ENCODE measurements at places on chromosomes 3 and 15.

DNA sequence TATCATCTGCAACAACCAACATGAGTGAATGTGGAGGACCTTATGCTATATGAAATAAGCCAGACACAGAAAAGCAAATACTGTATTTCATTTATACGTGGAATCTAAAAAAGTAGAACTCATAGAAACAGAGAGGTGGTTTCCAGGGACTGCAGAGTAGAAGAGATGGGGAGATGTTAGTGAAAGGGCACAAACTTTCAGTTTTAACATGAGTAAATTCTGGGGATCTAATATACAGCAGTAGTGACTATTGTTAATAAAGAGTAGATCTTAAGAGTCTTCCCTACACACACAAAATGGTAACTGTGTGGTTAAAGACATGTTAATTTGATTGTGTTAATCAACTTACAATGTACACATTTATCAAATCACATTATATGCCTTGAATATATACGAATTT lies 20.9 kb upstream of the MELTF start:
- DNase-seq, result no peak

DNA sequence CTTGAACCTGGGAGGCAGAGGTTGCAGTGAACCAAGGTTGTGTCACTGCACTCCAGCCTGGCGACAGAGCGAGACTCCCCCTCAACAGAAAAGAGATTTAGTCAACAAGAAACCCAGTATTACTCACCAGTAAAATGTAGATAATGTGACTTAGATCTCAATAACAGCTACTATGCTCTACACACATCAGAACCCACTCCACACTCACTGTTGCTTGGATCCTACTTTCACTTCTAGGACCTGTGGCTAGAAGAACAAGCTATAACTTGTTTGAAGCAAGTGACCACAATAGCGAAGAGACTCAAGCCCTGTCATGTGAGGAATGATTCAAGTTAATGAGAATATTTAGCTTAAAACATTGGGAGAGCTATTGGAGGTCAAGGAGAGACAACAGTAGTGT lies 100.7 kb downstream of the ANXA2 start:
- DNase-seq, result no peak

- DNase-seq, result no peak
Measured at GRCh38 chr3:193046371-193046770, 128.7 kb upstream of the MB21D2 start.

DNA sequence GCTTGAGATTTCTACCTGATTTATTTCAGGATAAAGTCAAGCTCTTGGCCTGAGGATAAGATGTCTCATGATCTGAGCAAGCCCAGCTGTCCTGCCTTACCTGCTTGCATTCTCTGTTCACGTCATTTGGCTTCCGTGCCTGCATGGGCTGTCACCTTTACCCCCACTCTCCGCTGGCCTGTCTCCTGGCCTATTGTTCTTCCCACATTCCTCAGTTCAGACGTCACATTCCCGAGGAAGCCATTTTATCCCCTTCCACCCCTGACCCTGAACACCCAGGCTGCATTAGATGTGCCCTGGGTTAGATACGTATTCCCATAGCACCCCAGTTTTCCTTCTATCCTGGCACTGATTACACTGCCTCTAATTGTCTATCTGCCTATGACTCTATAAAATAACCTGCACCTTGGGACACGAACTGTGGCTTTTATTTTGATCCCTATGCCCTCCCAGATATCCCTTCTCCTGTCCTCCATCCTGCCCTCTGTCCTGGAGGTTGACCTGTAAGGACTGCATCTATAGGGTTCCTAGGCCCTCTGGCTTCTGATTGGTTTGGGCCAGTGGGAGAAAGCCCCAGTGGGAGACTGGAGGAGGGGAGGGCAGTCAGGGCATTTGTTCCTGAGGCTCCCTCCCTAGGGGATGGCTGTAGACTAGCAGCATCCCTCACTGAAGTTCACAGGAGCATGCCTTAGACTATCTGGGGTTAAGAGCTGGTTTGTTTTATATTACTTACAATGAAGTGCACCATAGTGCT lies 19.2 kb upstream of the UBE2Q2 start:
- no peak for DNase-seq

DNA sequence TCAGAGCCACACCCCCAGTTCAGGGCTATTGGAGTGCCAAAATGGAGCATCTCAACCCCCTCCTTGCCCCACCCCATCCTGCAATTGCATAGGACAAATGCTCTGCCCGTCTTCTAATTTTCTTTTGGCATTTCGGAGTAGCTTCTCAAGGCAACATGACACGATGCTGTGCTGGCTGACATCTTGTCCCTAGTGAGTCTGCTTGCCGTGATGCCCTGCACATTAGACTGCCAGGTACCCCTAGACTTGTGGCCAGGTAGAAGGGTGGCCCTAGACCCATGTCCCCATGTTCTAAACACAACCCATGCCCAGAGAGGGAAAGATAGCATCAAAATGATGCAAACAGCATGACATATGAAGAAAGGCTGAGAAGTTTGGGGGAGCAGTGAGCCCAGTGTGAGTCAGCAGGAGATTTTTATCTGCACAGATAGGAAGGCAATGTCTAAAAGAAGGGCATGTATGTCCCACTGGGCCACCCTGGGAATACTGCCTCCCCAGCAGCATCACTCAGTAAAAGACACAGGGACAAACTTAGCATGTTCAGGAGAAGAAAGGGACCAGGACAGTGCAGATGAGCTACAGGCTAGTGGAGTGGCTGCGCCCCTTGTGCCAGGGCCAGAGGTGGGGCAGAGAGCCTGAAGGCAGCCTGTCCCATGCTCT lies 36.8 kb downstream of the CA12 start:
- no peak for DNase-seq

- no peak for DNase-seq
Measured at GRCh38 chr15:41790756-41791546, 16.7 kb downstream of the MAPKBP1 start.

GRCh38 chr3:108806316-108806715 lies 16.3 kb upstream of the TRAT1 start:
- DNase-seq, result no peak

- DNase-seq, result peak; percentile 38
Measured at GRCh38 chr3:158845765-158846350, 44.0 kb downstream of the MFSD1 start.

GRCh38 chr3:64008487-64009351 lies 14.6 kb downstream of the PSMD6 start:
- DNase-seq, result no peak

DNA sequence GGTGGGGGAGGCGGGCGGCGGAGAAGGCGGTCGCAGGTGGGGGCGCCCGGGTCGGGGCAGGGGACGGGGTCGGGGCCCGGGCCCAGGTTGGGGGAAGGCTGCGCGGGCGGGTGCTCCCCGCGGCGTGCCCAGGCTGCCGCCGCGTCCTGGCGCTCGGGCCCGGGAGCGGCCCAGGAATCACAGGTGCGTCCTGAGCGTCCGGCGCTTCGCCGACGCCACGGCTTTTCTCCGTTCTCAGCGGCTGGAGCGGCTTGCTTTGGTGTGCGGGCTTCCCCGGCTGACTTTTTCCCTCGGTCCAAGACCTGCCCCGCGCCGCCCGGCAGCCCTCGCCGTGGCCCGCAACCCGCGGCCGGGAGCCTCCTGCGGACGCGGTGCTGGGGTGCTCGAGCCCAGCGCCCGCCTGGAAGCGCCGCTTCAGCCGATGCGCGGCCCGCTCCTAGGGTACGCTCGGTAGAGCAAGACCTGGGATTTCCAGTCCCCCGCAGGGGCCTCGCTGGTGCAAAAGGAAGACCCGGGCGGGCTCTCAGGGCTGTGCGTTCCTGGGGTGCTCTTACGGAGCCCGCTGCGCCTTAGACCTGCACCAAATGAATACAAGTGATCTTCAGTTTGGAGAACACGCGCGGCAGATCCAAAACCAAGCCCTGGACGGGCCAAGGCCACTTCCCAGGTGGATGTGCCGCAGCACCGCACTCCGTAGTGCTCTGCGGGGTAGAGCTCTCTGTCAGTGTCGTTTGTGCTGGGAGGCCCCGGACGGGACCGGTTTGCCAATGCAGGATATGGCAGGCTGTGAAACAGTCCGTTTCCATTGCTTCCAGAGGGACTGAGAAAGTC lies 639 bp downstream of the NIPA1 start:
- peak; percentile 48 for DNase-seq
